ENCODE measurements at places on chromosomes 6 and 20.

GRCh38 chr20:35833241-35833640, 61.4 kb downstream of the PHF20 start:
- no peak for DNase-seq

- no peak for DNase-seq
Measured at GRCh38 chr20:24761220-24762065, 187.6 kb upstream of the CST7 start.

DNA sequence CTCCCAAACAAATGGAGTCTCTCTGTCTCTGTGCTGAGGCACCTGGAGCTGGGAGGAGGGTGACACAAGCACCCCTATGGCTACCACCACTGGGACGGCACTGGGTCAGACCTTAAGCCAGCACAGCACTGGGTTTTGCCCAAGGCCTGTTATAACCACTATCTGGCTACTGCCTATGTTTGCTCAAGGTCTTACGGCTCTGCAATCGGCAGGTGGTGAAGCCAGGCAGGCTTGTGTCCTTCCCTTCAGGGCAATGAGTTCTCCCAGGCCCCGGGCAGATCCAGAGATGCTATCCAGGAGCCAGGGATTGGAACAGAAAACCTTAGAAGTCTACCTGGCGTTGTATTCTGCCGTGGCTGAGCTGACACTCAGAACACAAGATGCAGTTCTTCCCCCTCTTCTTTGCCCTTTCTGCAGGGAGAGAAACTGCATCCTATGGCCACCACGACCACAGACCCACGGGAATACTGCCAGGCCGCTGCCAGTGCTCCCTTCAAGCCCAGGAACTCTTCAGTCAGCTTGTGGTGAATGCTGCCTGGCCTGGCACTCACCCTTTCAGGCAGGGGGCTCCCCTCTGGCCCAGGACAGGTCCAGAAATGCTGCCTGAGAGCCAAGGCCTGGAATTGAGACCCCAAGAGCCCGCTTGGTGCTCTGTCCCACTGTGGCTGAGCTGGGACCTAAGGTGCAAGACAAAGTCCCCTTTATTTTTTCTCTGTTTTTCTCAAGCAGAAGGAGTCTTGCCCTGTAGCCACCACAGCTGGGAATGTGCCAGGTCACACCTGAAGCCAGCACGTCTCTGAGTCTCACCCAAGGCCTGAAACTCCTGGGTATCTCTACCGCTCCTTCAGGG, 67.0 kb upstream of the FRMD1 start:
- no peak for DNase-seq

DNA sequence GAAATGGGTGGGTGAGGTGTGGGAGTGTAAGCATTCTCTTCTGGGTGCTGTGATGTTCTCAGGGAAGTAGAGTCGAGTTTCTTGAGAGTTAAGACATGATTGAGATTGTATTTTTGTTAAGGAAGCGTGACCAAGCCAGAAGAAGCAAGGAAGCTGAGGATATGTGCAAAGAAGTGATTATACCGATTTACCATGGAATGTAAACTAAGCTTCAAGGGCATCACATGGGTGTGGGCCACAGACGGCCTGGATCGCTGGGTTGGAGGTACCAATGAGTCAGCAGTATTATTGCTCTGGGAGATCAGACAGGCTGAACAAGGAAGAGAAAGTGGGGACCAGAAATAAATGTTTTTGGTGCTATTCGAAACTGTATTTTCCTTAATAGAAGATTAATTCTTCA, 184.1 kb upstream of the GMDS start:
- DNase-seq: no peak

GRCh38 chr6:53532942-53533341, 12.0 kb downstream of the GCLC start:
- no peak for DNase-seq

- DNase-seq: no peak
Measured at GRCh38 chr6:50141100-50141499, 91.4 kb upstream of the DEFB112 start.

DNA sequence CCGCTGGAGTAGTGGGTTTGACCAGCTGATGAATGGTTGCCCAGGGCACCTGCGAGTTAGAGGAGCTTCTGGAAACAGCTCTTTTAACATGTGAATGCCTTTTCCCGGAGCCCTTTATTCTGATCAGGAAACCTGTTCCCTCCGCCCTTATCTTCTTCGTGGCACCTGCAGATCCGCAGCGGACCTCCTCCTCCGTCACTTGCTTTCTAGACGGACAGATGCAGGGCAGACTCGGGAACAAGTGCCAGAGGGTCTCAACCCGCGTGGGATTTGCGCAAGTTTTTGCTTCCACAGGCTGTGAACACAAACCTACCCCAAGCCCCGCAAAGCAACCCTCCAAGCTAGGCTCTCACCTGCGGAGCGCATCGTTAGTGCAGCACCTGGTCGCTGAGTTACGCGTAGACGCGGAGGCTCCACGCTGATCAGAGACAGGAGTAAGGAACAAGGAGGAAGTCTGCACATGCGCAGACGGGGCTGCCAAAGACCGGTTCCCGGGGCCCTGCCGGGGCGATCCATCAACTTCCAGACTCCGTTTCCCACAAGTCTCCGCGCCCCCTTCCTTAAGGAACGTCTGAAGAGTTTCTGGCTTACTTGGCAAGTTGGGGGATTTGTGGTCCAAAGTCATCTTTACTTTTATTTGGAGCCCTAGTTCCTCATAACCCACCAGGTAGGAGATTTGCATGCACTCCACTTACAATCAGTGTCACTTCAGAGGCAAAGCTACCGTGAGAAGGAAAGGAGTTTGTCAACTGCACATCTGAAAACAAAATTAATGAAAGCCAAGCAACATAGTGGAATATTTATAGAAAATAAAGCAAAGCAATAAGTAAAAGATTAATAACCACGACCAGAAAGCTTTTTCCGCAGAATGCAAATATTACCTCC, 52.7 kb upstream of the ELMO2 start:
- peak; percentile 6 for DNase-seq

DNA sequence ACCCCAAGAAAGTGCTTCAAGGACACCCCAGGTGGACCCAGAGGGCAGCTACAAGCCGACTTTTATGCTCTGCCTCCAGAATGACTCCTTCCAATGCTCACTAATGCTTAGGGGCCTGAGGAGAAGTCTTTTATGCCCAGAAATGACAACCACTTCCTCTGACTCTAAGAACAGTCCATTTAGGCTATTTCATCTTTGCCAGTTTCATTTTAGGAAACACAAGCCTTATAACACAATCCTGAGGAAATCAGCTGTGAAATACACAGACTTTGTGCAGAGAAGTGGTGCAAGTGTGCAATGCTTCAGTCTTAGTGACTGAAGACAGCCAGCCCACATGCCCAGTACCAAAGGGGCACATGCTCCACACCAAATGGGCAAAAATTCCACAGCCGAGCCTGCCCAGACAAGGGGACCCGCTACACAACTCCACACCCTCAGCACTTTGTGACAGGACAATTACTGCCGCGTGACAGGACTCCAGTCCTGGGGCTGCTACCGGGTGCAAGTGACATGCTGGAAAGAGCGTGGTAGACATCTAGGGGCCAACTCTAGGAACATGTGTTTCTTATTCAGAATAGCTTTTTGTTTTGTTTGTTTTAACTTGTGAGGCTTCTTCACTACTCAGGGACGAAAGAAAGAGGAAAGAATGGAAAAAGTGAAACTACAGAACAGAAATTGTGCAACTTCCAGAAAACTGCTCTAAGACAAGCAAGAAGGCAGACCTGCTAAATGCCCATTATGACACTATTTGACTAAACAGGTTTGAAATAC, 28.2 kb upstream of the PLAGL1 start:
- peak; percentile 31 for DNase-seq

GRCh38 chr6:97049253-97050011, 124.9 kb downstream of the KLHL32 start:
- DNase-seq: no peak

DNA sequence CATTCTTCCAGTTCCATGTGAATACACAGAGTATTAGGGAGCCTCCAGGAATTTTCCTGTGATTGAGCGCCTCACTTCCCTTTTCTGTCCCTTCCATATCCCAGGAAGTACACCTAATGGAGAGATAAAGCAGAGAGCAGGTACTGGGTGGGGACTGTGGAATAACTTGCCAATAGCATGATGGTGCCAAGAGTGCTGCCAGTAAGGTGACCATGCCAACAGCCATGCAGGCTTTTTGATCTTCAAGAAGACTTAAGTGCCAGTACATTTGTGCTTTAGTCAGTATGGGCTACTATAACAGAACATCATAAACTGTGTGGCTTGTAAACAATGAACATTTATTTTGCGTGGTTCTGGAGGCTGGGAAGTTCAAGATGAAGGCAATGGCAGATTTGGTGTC, 160.2 kb upstream of the RIMS1 start:
- no peak for DNase-seq

DNA sequence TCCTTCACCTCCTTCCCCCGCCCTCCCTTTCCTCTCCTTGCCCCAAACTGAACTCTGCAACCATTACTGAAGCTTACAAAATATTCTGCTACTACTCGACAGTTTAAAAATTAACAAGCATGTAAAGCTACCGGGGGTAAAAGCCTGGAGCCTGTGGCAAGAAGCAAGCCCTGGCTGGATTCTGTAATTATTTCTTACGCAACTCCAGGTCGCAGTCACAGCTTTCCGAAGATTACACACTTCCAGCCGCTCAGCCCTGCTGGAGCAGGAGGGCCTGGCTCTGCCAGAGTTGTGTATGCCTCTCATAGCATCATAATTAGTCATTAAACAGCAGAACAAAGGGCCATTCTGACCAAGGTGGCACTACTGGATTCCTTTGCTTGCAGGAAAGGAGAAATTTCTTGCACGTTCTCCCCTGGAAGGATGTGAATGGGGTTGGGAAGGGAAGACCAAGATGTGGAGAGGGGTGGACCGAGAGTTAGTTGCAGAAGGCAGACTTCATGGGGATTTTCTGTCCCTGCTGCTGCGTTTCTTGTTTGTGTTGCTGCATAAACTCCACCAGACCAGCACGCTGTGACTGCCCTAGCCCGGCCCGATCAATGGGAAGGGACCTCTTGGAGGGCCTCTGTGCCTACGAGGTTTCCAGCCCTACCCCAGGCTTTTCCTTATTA, 23.6 kb downstream of the FOXQ1 start:
- DNase-seq: peak; percentile 88

DNA sequence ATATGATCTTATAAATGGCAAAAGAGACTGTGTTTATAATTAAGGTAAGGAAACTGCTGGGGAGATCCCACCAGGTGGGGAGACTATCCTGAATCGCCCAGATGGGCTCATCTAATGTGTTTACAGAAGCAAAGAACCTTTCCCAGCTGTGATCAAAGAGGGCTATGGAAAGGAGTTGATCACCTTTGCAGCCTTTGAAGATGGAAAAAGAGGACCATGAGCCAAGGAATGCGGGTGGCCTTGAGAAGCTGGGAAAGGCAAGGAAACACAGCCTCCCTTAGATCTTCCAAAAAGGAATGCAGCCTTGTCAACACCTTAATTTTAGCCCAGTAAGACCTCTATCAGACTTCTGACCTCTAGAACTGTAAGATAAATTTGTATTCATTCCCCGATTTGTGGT, 66.5 kb upstream of the ADGRG6 start:
- DNase-seq: no peak

GRCh38 chr6:159865226-159865920, 25.4 kb upstream of the MAS1 start:
- no peak for DNase-seq

GRCh38 chr6:151999194-151999593, 191.7 kb downstream of the ESR1 start:
- DNase-seq: no peak

DNA sequence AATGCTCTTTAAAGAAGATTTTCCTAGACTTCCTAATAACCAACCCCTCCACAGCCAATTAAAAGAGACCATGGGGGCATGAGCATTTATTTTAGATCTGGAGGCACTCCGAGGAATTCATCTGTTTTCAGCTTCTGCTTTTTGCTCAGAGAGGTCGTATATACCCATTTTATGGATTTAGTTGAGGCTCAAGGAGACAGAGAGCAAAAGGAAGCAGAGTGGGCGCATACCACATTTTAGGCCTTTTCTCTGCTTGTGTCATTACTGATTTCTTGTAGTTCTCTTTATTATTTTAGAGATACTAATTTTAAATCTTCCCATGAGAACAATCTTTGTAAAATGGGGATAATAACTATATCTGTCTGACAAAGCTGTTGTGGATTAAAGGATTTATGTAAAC, 129.6 kb upstream of the IFNGR1 start:
- DNase-seq: no peak

DNA sequence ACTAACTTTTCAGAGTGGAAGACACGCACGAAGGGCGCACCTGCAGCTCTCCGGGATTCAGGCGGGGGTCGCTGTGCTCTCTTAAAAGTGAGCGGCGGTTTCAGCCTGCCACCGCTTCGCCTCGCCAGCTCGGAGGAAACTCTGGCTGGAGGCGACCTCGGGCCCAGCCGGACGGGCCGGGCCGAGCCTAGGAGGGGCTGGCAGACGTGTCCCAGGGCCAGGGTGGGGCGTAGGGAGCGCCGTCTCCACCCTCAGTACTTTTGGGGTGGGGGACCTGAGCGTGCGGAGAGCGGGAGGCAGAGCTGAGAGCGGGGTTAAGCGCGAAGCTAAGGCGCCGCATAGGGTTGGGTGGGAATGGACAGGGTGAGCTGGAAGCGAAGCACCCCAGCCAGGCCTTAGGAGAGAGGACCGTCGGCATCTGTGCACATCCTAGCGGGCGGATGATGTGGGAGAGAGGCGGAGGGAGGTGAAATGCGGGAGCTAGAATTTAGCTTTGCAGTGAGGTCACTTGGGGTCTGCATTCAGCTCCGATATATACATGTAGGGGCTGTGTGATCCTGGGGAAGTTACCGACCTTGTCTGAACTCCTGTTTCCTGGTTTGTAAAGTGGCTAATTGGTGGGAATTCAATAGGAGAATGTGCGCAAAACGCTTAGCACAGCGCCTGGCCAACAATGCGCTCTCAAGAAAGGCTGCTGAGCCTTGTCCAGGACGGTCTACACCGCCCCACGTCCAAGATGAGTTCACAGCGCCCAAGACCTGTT, 6.5 kb upstream of the TFAP2A start:
- no peak for DNase-seq

DNA sequence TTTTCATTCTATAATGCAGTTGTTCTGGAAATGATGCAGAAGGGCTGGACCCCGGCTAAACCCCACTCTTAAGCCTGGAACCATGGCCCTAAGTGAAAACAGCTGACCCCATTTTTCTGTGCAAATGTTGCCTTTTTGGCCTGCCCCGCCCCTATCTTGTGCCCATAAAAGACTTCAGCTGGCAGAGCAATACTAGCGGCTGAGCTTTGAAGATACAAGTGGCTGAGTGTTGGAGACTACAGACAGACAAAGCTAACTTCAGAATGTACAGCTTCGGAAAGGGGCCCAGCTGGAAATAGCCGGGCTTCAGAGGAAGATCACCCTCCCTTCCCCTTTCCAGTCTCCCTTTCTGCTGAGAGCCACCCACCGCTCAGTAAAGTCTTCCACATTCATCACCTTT, 258.6 kb upstream of the SPTLC3 start:
- DNase-seq: no peak

DNA sequence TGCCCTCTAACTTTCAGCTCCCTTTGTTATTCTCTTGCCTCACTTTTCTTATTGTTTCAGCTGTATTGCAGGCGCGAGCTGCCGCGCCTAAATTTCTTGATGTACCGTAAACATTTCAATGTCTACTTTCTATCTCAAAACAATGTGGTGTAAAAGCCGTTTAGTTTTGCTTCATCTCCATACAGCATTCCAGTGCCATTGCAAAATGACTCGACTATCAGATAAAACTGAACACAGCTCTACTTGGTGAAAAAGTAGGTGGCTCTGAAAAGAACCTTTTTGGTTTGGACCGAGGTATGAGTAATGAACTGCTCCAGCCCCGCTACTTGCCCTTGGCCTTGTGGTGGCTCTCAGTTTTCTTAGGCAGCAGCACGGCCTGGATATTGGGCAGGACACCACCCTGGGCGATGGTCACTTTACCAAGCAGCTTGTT, 74.6 kb downstream of the OR2B2 start:
- DNase-seq: peak; percentile 62

GRCh38 chr6:99287523-99287922, 62.0 kb downstream of the FAXC start:
- no peak for DNase-seq

Data from cardiac fibroblast (primary cell).